ENCODE measurements at places on chromosomes 7 and 10.

DNA sequence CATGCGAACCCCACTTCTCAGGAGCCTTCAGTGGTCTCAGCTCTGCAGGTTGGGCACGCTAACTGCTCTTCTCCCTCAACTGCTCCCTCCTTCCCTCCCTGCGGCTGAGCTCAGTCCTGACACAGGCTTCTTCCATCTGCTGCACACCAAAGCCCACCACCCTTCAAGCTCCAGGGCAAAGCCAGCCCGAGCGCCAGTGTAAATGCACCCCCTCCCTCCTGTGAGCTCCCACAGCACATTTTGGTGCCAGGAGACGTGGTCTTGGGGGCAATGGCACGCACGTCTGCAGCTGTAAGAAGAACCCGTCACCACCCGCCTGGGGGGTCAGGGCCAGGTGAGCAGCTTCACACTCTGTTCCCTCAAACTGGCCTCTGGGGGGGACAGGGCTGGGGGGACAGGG is 15.9 kb downstream of the VIPR2 start:
- DNase-seq: no peak

- DNase-seq: no peak
These were observed 6.9 kb upstream of the WIPI2 start for GRCh38 chr7:5183155-5183554.

GRCh38 chr10:120582753-120583152 is 125.7 kb downstream of the PLPP4 start:
- DNase-seq: no peak

DNA sequence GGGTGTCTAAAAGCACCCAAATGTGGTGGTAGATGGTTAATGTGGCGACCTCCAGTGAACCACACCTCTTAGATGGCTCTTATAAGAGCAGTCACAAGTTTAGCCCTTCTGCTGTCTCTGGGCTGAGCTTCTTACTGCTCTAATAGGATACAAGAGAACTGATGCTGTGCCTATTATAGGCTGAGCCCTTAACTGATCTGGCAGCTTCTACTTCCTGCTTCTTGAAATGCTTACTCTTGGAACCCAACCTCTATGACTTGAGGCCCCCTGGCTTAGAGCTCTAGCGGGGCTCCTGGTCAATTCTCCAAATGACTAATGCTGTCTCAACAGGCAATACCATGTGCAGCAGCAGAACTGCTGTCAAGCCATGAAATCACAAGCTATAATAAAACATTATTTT is 35.0 kb upstream of the LSM8 start:
- DNase-seq: no peak

DNA sequence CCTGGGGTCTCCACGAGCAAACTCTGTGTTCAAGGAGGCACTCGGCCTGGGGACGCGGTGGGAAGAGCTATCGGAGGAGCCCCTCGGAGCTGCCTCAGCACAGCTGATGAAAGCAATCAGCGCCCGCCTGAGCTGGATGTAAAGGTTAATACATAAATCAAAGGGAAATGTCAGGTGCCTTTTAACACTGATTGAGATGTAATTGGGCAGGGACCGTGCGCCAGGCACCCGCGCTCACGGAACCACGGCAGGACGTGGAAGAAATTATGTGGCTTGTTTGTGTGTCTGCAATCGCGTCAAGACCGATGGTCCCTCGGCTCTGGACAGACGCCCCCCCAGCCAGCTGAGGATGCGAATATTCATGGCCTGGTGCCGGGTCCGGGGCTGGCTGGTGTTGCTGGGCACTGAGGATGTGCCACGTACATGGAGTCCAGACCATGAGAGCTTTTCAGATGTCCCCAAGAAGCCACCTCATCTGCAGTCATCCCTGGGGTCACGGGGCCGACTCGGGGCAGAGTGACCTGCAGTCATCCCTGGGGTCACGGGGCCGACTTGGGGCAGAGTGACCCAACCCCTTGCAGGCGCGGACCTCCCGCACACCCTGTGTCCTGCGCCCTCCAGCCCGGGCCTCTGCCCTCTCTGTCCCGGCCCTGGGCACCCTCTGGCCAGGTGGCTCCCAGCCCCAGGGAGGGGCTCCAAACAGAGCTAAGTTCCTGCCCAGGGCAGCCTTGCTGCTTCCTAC is 15.6 kb downstream of the FOXL3 start:
- no peak for DNase-seq

DNA sequence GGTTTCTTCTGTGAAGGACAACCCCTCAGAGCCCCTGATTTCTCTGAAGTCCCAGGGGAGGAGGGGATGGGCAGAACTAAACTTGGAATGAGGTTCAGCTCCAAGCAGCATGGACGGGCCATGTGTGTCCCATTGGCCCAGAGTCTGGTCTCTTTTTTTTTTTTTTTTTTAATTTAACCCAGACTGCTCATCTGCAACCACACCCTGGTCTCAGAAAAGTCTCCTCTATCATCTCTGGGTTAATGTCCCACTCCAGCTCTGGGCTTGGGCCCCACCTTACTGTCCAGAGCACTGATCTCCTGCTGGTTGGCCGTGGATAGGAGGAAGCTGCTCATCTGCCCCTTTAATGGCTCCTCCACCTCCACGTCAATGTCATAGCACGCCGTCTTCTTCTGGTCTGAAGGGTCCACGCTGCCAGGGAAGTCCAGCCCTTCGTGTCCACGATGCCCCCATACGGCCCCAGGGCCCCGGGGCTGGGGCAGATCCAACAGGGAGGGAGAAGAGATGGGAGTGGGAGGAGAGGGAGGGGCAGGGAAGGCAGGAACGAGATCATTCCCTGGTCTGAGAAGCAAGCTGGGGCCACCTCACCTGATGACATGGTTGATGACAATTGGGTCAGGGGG is 7.7 kb downstream of the CHPF2 start:
- no peak for DNase-seq

DNA sequence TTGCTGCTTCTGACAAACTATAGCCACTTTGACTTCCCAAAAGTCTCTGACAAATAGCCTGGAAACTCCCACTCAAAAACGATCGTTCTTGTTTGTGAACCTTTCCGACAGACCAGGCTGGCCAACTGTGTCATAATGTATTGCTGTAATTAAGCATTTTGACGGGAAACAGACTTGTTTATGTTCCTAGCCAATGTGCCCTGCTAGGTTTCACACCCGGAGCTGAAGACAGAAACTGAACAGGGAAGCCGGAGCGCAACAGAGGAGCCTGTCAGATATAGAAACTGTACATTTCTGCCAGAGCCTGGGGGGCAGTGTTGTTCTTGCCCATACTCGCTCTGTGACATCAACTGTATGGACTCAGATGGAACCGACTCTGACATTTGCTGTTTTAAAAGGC is 55.3 kb upstream of the C7orf33 start:
- no peak for DNase-seq

DNA sequence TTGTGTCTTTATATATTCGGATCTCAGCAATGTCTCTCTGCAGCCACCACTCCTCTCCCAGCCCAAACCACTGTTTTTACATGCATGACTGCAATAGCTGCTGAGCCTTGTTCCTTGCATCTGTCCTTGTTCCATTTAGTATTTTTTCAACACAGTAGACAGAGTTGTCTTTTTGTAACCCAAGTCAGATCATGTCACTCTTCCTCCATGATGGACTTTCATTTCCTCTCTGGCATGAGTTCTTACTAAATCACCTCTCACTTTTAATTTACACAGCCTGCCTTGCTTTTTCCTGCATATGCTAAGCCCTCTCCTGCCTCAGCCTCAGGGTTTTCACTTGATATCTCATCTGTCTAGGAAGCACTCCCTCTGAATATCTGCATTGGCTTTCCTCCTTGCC is 353.2 kb downstream of the HGF start:
- no peak for DNase-seq

- no peak for DNase-seq
These were observed 55.2 kb downstream of the TACC2 start for GRCh38 chr10:122044045-122044661.

- no peak for DNase-seq
These were observed 14.3 kb upstream of the ZMIZ1 start for GRCh38 chr10:79054203-79055099.

GRCh38 chr10:35516102-35516670 is 89.0 kb upstream of the GJD4 start:
- DNase-seq: no peak

GRCh38 chr7:2758673-2759616 is 70.9 kb downstream of the AMZ1 start:
- DNase-seq: no peak

DNA sequence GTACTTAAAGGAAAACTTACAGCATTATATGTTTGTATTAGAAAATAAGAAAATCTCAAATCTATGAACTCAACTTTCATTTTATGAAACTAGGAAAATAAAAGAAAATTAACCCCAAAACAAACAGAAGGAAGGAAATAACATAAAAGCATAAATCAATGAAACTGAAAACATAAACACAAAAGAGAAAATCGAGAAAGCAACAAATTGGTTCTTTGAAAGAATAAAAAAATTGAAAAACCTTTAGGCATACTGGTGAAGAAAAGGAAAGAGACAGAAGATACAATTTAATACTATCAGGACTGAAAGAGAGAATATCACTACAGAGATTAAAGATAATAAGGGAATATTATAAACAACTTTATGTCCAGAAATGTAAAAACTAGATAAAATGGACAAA is 21.2 kb downstream of the PRTFDC1 start:
- DNase-seq: no peak

DNA sequence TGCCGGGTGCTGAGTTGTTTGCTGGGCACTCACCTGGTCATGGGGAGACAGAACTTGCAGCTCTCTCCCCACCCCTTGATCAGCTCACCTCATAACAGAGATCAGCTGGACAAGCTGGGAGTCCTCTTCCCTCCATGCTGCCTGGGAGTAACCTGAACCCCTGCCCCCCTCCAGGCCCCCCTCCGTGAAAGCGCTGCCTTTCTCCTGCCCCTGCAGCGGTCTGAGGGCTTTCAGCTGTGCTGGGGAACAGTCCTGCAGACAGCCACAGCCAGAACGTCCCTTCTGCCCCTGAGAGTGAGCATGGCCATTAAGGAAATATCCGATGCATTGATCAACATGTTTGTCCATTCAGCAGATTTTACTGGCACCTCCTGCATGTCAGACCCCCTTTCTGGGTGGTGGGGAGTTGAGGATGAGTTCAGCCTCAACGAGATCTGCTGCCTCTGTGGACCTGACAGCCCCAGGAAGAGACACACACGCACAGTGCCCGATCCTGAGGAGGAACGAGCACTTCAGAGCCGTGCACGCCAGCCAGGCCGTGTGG is 4.5 kb downstream of the FAM20C start:
- no peak for DNase-seq

DNA sequence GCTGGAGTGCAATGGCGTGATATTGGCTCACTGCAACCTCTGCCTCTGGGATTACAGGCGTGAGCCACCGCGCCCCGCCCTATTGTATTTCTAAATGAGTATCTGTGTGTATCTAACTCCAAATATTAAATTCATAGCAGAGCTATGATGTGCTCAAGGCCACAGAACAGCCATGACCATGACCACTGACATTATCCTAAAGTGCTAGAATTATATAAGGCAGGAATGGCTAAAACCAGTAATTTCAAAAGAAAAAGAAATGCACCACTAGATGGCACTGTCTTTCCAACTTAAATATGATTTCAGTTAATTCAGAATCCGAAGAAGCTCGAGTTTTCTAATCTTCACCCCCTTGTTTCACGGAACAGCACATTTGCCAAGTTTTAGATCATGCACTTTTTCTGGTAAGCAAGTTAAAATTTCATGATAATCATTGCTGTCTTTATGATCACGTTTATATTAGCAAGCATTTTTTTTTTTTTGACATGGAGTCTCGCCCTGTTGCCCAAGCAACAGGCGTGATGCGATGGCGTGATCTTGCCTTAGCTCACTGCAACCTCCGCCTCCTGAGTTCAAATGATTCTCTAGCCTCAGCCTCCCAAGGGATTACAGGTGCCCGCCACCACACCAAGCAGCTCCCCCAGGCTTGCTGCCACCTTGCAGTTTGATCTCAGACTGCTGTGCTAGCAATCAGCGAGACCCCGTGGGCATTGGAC is 65.3 kb downstream of the OR13A1 start:
- peak; percentile 58 for DNase-seq

- DNase-seq: peak; percentile 84
These were observed 77.9 kb downstream of the CCDC71L start for GRCh38 chr7:106583100-106583499.

DNA sequence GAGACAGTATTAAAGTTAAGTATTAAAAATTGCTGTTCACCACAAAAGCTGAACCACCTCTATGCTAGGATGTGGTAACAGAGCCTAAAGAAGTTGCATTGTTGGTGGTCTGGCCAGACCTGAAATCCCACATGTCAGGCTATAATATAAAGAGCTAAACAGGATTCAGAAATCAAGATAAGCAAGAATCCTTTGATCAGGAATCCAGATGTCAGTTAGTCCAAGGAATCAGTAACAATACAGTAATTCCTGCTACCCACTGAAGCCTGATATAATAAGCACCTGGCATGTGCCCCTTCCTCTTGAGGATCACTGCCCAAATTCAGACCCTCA is 48.9 kb downstream of the ZNF277 start:
- DNase-seq: no peak

GRCh38 chr7:7177044-7177517 is 5.3 kb upstream of the C1GALT1 start:
- DNase-seq: peak; percentile 66

DNA sequence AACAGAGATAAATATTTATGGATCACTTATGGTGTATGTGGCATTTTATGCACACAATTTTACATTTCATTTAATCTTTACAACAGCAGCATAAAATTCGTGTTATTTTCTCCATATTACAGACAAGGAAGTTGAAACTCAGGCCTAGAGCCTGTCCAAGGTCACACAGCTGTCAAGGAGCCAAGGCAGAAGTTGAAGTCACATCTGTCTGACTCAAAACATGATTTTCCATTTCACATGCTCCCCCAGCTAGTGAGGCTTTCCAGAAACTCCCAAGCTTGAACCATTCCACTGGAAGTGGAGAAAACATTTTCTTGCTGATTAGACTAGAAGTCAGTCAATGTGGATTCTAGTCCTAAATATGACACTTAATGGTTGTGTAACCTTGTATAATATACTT is 110.5 kb downstream of the HECTD2 start:
- DNase-seq: no peak

GRCh38 chr7:4841007-4841784 is 20.6 kb downstream of the PAPOLB start:
- no peak for DNase-seq

DNA sequence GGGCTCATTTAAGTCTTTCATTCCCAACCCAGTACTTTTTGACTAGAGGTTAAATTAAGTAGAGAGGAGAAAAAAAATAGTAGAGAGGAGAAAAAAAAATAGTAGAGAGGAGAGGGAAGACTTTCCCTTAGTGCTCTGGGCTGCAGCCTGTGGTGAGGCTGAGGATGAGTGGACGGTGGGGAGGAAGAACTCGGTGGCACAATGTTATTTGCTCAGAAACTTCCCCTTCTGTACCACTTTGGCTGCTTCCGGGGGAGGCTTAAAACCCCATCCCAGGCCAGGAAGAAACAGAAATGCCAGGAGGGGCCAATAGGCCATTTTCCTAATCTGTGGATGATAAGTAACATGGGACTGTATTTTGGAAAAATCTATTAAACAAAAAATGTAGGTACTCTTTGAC is 14.6 kb upstream of the MLXIPL start:
- no peak for DNase-seq

- no peak for DNase-seq
These were observed 117.1 kb downstream of the DYNC2I1 start for GRCh38 chr7:158973440-158973839.
